ENCODE measurements at places on chromosomes 6 and 20.

DNA sequence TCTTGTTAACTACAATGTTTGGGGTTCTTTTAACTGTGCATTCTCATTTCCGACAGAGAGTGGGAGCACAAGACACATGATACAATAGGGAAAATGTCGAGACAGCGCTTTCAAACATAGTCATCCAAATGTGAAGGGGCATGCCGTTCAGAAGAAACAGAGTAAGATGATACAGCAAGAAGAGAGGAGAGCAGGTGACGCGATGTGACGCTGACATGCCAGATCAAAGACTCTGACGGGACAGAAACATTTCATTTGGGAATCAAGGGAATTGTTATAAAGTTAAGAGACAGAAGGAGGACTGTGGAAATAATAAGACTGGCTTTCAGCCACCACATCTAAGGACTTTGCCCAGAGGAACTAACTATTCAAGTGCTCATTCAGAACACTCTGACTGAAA, 117.4 kb downstream of the FAXC start:
- no peaks in the 10 kb centered on the region for H3K27me3 ChIP-seq
- no peak for DNase-seq
- H3K36me3 ChIP-seq: no peaks in the 10 kb centered on the region

GRCh38 chr6:45478240-45478639, 100.5 kb upstream of the SUPT3H start:
- H3K4me1 ChIP-seq: peaks cover 49% of the 10 kb centered on the region
- H3K27ac ChIP-seq: peak overlapping the region; percentile 40
- H3K27me3 ChIP-seq: no peaks in the 10 kb centered on the region
- no peaks in the 10 kb centered on the region for H3K36me3 ChIP-seq
- no peak overlapping the region for H3K4me3 ChIP-seq

DNA sequence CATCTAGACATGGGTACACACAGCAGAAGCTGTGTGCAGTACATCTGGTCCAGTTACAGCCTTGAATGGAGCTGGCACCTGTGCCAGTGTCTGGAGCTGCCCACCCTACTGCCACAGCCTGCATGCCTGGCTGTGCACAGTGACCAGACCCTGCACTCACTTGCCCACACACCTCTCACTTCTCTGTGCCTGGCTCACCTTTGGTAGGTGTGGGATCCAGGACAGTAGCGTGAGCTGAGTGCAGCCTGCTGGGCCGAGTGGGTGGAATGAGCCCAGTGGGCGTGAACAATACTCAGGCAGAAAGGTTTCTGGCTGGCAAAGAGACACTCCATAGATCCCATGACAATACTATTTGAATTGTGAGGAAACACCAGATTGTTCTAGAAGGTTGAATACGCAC, 839.5 kb upstream of the FLRT3 start:
- H3K4me3 ChIP-seq: no peak overlapping the region
- H3K4me1 ChIP-seq: no peaks in the 10 kb centered on the region
- H3K36me3 ChIP-seq: no peaks in the 10 kb centered on the region
- no peak overlapping the region for H3K27ac ChIP-seq
- H3K27me3 ChIP-seq: no peaks in the 10 kb centered on the region

- DNase-seq: peak; percentile 37
- no peak overlapping the region for H3K4me3 ChIP-seq
- H3K36me3 ChIP-seq: no peaks in the 10 kb centered on the region
- H3K27me3 ChIP-seq: no peaks in the 10 kb centered on the region
- no peak overlapping the region for H3K27ac ChIP-seq
Measured at GRCh38 chr6:150272976-150273315, 95.9 kb upstream of the IYD start.

DNA sequence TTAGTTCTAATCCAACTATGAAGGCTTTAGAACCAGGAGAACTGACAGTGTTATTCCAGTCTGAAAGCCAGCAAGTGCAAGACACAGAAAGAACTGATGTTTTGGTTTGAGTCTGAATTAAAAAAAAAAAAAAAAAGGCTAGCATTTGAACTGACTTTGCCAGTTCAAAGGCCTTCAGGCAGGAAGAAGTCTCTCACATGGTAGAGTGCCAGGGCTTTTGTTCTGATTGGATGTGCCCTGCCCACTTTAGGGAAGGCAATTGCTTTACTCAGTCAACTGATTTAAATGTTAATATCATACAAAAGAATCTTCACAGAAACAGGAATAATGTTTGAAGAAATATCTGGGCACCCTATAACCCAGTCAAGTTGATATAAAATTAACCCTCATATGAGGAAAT, 212.2 kb downstream of the HIVEP2 start:
- no peak overlapping the region for H3K4me3 ChIP-seq
- H3K27ac ChIP-seq: no peak overlapping the region
- H3K36me3 ChIP-seq: no peaks in the 10 kb centered on the region
- peaks cover 12% of the 10 kb centered on the region for H3K4me1 ChIP-seq

GRCh38 chr20:11813106-11813890, 104.4 kb upstream of the BTBD3 start:
- no peak overlapping the region for H3K27ac ChIP-seq
- peaks cover 56% of the 10 kb centered on the region for H3K4me1 ChIP-seq
- H3K36me3 ChIP-seq: no peaks in the 10 kb centered on the region
- no peak overlapping the region for H3K4me3 ChIP-seq
- no peaks in the 10 kb centered on the region for H3K27me3 ChIP-seq
- no peak for DNase-seq

- DNase-seq: no peak
- no peaks in the 10 kb centered on the region for H3K27me3 ChIP-seq
- peaks cover 41% of the 10 kb centered on the region for H3K4me1 ChIP-seq
Measured at GRCh38 chr6:143688681-143689080, 10.9 kb downstream of the PHACTR2 start.

- no peaks in the 10 kb centered on the region for H3K36me3 ChIP-seq
- H3K4me3 ChIP-seq: peak overlapping the region; percentile 30
- no peaks in the 10 kb centered on the region for H3K27me3 ChIP-seq
- H3K27ac ChIP-seq: peak overlapping the region; percentile 76
- DNase-seq: peak; percentile 90
- H3K4me1 ChIP-seq: peaks cover 22% of the 10 kb centered on the region
Measured at GRCh38 chr6:144912474-144912873, 627.3 kb downstream of the UTRN start.

GRCh38 chr6:8219352-8219943, 117.1 kb upstream of the EEF1E1 start:
- H3K4me1 ChIP-seq: no peaks in the 10 kb centered on the region
- peak; percentile 70 for DNase-seq
- no peaks in the 10 kb centered on the region for H3K27me3 ChIP-seq
- no peak overlapping the region for H3K27ac ChIP-seq
- H3K36me3 ChIP-seq: no peaks in the 10 kb centered on the region
- peak overlapping the region; percentile 5 for H3K4me3 ChIP-seq

DNA sequence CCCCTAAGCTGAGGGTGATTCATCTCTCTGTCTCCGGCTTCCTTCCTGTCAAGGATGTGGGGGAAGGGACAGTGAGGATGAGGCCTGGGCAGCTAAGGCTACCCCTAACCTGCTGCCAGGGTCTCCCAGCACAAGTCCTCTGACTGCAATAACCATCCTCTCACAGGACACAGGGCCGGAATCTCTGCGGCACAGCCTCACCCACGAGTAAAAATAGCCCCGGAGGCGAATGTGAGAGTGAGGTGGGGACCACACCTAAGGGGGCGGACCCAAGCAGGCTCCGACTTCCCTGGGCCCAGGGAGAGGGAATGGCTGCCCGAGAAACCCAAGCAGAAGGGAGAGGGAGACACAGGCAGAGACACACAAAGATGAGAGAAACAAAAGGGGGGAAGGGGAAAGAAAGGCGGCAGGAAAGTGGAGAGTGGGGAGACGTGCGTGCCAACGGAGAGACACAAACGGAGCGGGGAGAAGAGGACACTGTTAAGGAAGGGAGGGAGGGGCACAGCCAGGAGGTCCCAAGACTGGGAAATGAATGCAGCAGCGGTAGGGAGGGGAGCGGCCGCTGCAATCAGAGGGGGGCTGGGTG, 1.4 kb downstream of the CLIC1 start:
- H3K4me1 ChIP-seq: peaks cover 45% of the 10 kb centered on the region
- H3K4me3 ChIP-seq: peak overlapping the region; percentile 100
- H3K27ac ChIP-seq: peak overlapping the region; percentile 87
- DNase-seq: peak; percentile 82
- peaks cover 33% of the 10 kb centered on the region for H3K36me3 ChIP-seq

DNA sequence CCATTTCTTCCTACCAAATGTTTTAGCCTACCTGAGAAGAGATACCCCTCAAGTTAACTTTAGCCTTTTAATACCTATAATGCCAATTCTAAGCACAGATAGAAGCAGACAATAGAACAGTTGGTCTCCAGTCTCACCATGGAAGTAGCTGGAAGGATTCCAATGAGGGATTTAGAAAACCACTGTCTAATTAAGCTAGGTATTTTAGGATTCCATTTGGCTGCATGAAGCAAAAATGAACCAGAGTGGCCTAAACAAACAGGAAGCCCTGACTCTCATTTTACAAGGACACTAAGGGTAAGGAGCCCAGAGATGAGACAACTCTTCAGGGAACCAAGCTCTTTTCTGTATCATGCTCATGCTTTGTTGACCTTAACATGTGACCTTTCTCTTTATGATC, 199.2 kb downstream of the ALDH8A1 start:
- peak; percentile 33 for DNase-seq
- H3K4me1 ChIP-seq: peaks cover 5% of the 10 kb centered on the region
- H3K36me3 ChIP-seq: no peaks in the 10 kb centered on the region
- no peak overlapping the region for H3K27ac ChIP-seq

DNA sequence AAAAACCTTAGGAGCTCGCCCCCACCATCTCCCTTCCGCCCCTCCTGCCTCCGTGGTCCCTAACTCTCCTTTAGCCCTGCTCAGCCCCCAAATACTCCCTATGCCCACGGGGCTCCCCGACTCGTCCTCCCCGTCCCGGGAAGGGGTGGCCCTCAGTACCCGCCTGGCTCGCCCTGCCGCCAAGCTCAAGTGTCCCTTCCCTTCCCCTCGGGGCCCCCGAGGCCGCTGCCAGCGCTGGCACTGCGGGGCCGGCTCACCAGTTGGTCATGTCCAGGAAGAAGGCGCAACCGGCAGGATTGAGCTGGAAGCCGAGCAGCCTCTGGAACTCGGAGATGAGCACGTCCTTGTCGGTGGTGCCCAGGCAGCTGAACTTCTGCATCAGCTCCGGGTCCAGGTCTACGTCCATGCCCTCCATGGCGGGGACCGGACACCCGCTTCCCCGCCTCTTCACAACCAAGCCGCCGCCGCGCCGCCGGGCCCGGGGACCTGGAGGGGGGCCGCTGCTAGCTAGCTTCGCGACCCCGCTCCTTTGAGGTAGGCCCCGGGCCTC, 303 bp downstream of the ILRUN start:
- no peaks in the 10 kb centered on the region for H3K27me3 ChIP-seq
- H3K4me1 ChIP-seq: peaks cover 17% of the 10 kb centered on the region
- H3K4me3 ChIP-seq: peak overlapping the region; percentile 99

- H3K4me1 ChIP-seq: peaks cover 30% of the 10 kb centered on the region
- no peak for DNase-seq
- H3K27me3 ChIP-seq: no peaks in the 10 kb centered on the region
- no peaks in the 10 kb centered on the region for H3K36me3 ChIP-seq
Measured at GRCh38 chr20:58558486-58559367, 43.5 kb upstream of the APCDD1L start.

- H3K27ac ChIP-seq: no peak overlapping the region
- no peaks in the 10 kb centered on the region for H3K27me3 ChIP-seq
- H3K4me3 ChIP-seq: no peak overlapping the region
- no peak for DNase-seq
Measured at GRCh38 chr6:126010040-126010439, 23.7 kb downstream of the TRMT11 start.

GRCh38 chr20:46901638-46902037, 7.0 kb downstream of the EYA2 start:
- no peaks in the 10 kb centered on the region for H3K36me3 ChIP-seq

GRCh38 chr6:157985378-157986155, 3.9 kb downstream of the SYNJ2 start:
- no peak for DNase-seq
- H3K27ac ChIP-seq: no peak overlapping the region
- no peaks in the 10 kb centered on the region for H3K36me3 ChIP-seq
- peaks cover 28% of the 10 kb centered on the region for H3K4me1 ChIP-seq
- no peaks in the 10 kb centered on the region for H3K27me3 ChIP-seq

GRCh38 chr20:58695895-58696375, 3.3 kb downstream of the NPEPL1 start:
- no peaks in the 10 kb centered on the region for H3K36me3 ChIP-seq
- no peak overlapping the region for H3K27ac ChIP-seq
- no peak overlapping the region for H3K4me3 ChIP-seq
- no peaks in the 10 kb centered on the region for H3K27me3 ChIP-seq

- no peaks in the 10 kb centered on the region for H3K36me3 ChIP-seq
- no peak overlapping the region for H3K4me3 ChIP-seq
- H3K4me1 ChIP-seq: peaks cover 12% of the 10 kb centered on the region
- peak; percentile 30 for DNase-seq
- H3K27me3 ChIP-seq: no peaks in the 10 kb centered on the region
Measured at GRCh38 chr6:42359021-42359420, 92.7 kb downstream of the TRERF1 start.

DNA sequence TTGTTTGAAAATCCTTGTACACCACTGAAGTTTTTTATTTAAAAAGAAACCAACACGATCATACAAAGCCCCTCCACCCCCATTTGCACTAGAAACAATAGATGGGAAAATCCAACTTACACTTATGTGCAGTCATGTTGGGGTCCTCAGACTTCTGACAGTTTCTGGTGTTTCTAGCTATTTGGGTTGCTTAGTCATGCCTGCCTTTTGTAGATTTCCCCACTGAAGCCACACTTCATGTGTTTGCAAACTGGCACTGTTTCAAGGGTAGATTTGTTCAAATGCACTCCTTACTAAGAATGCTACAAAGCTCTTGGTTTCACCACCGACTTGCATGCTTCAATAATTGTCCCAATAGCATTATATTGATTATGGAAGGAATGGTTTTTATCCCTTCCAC, 1.5 kb downstream of the SH3BGRL2 start:
- H3K4me3 ChIP-seq: no peak overlapping the region
- H3K4me1 ChIP-seq: no peaks in the 10 kb centered on the region
- DNase-seq: no peak

- DNase-seq: no peak
- H3K4me3 ChIP-seq: no peak overlapping the region
- no peaks in the 10 kb centered on the region for H3K36me3 ChIP-seq
- no peaks in the 10 kb centered on the region for H3K4me1 ChIP-seq
- no peaks in the 10 kb centered on the region for H3K27me3 ChIP-seq
- no peak overlapping the region for H3K27ac ChIP-seq
Measured at GRCh38 chr20:49354673-49355072, 76.8 kb upstream of the ZNFX1 start.

- no peaks in the 10 kb centered on the region for H3K27me3 ChIP-seq
- DNase-seq: peak; percentile 36
- H3K36me3 ChIP-seq: no peaks in the 10 kb centered on the region
- H3K4me1 ChIP-seq: peaks cover 32% of the 10 kb centered on the region
Measured at GRCh38 chr6:113461153-113461932, 395.8 kb upstream of the MARCKS start.
